ENCODE measurements at places on chromosomes 6 and 20.

GRCh38 chr6:158322724-158323560, 10.7 kb downstream of the TULP4 start:
- DNase-seq, result no peak

- DNase-seq, result no peak
Measured at GRCh38 chr6:37971711-37972390, 152.3 kb downstream of the ZFAND3 start.

GRCh38 chr6:167571550-167571949, 246.7 kb downstream of the TTLL2 start:
- no peak for DNase-seq

- no peak for DNase-seq
Measured at GRCh38 chr20:17593902-17594301, 24.0 kb downstream of the DSTN start.

- no peak for DNase-seq
Measured at GRCh38 chr20:61520893-61521460, 268.9 kb downstream of the CDH4 start.

GRCh38 chr20:11247046-11248010, 573.5 kb upstream of the JAG1 start:
- DNase-seq, result no peak

- DNase-seq, result no peak
Measured at GRCh38 chr20:62205618-62206387, 14.3 kb downstream of the HRH3 start.

- DNase-seq, result no peak
Measured at GRCh38 chr6:10184371-10185227, 230.3 kb downstream of the TFAP2A start.

- no peak for DNase-seq
Measured at GRCh38 chr6:5359417-5359816, 98.1 kb downstream of the FARS2 start.

All from anterior cingulate cortex (tissue), 58 donors.